Right hindlimb (tissue), 1 donor: ENCODE measurements at places on chromosomes 16 and 17.

DNA sequence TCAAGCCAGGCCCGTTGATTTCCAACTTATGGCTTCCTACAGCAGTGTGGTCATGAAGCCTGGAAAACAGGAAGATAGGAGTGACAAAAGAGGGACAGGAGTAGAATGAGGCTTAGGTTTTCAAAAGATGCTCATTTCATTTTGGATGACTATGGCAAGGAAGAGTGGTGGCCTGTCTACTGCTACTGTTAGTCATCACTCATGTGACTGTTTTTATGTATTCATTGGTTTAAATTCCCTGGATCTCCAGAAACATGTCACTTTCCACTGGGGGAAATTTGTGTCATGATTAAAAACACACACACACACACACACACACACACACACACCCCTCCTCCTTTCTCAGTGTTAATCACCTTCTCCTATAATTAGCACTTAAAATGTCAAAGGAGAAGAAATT lies 1.1 kb upstream of the CYLD start:
- no peak for DNase-seq

DNA sequence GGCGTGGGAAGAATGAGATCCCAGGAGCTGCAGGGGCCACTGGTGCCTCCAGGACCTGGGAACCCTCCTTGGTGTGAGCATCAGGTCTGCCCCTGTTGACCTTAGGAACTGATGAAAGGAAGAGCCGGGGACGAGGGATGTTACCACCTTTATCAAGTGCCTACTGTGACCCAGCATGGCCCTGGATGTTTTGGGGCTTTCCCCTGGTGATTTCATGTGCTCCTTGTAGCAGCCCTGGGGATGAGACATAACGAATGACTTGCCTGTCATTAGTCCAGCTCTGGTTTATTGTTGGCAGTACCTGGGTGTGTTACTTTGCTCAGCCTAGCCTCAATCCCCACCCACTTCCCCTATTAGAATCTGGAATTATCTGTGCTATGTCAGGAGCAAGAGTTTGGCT lies 39.9 kb downstream of the WSCD1 start:
- DNase-seq = no peak

DNA sequence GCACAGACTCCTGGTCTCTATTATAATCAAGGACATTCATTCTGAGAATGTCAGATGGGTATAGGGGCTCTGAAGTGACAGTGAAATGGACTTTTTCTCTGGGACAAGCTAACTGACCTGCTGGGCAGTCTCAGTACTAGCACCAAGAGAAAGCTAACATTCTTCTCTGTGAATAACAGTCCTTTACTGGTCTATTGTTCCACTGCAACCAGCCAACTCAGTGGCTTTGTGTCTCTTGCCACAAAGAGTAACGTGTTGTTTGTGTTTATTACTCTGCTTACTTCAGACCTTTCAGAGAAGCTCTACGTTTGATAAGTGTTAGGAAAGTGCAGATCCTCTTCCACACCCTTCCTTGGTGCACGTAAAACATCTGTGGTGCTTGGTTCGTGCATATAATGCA lies 61.5 kb upstream of the BCAR1 start:
- DNase-seq = no peak

- DNase-seq = no peak
Observed at GRCh38 chr16:730666-731509, 4.0 kb downstream of the HAGHL start.

DNA sequence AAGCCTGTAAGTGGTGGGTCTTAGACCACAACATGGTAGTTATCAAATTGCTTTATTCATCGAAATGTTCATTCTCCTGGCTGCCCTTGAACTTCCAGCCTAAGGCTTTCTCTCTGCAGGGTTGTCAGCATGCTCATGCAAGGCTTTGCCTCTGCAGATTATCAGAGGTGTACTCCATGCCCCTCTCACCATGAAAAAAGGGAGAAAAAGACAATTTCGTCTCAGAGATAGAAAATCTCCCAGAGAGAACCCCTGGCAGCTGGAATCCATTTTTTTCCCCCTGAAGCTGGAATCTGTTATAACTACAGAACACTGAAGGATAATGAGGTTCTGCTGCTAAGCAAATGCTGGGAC lies 33.9 kb upstream of the METTL9 start:
- DNase-seq = no peak

DNA sequence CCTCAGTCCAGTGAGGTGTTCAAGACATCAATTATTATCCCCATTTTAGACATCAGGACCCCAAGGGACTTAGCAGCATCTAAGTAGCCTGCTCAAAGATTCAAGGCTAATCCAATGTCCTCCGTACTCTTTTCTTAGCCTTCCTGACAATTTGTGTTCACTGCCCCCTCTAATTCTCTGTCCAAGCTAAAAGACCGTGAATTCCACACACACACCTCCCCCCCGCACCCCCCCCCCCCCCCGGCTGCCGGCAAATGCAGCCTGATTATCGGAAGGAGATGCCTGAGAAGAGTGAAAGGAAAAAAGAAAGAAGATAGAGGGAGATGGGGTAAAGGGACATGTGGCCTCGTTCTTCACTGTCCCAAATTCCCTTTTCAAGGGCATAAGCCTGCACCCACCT lies 58.1 kb upstream of the NLK start:
- DNase-seq = no peak

DNA sequence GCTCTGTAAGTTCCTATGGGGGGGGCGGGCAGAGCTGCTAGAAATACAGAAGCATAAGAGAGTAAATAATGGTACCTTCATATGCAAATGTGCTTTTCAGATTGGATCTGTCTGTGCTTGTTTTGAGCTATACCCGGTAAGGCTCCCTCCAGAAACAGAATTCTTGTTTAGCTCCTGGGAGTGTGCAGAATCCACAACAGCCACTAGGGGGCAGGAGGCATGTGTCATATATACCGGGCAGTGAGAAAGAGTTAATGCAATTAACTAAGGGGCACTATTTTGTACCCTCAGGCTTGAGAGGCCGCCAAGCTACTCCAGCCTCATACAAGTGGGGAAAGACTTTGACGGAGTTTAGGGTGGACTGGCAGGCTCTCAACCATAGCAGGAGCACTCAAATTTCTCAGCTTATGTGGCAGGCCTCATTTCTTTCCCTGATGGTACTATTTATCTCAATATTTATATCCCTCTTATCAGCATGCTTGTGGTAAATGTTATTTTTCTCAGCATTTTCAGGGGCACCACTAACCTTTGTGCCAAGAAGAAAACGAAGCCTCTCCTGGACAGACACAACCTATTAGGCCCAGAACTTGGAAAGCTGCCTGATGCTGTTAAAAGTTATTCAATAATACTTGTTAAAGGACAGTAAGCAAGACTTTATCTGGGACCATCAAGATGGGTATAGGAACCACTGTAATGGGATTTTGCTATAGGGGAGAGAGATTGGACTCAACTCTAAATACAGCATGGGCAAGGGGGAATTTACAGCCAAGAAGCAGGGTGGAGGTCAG lies 10.7 kb upstream of the CENPV start:
- DNase-seq = peak; percentile 70

DNA sequence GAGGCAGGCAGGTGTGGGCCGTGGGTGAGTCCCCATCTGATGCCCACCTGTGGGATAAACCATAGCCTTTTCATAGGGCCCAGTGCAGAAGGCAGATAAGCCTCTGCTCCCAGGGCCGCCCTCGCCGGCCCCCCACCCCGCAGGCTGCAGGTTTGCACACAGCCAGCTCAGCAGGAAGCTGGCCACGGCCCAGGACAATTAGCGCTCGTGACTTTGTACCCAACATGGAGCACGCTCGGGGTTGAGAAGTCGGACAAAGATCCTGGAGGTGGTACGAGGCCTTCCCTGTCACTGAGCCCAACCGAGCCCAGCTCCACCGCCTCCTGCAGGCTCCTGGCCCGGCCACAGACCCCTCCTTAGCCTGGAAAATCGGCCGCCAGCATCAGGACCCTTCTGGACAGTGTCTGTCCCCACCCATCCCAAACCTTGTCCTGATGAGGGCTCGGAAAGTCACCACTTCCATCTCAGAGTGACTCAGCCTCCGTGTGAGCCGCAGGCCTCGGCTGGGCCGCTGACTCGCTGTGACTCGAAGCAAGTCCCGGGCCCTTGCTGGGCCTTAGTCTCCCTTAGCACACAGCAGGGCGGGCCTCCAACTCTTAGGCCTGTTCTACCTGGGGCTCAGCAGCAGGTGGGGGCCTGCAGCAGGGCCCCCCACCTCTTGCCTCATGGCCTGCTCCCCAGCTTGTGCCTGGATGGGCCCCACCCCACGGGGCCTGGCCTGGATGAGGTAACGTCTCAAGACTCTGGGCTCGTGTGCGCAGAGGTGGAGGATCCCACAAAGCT lies 22.7 kb downstream of the FAM83G start:
- DNase-seq = no peak

- DNase-seq = no peak
Observed at GRCh38 chr17:30326809-30327208, 7.0 kb downstream of the TMIGD1 start.

- no peak for DNase-seq
Observed at GRCh38 chr16:70434484-70435260, 4.2 kb downstream of the ST3GAL2 start.

DNA sequence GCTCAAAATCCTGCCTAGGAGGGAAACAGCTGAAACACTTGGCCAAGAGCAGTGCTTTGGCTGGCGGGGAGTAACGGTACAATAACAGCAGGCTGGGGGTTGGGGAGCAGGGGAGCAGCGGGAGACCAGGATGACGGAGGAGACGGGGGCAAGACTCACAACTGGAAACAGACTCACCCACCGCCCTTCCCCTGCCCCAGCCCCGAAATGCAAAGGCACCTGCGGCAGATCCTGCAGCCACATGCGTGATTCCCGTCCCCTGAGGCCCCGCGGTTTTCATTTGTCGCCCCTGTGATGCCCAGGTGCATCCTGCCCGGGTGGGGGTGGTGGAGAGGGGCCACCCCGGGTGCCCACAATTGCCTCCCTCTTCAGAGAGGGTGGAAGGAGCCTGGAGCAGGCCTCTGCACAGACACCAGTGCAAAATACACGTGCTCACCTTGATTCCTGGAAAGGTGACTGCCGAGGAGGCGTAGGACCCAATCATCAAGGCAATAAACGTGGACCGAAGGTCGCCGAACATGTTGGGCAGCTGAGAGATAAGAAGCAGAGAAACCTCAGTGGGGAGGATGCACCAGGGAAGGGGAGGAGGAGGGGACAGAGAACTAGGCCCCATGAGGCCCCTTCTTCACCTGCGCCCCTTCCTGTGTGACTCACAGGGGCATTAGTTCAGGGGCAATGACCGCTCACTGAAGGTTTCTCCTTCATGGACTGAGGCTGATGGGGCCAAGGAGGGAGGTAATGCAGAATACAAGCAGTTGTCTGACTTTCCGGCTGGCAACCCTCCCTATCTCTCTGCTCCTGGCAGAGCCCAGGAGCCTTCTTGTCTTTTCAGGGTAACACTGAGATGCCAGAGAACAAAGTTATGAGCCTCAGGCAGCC lies 30.4 kb upstream of the PITPNA start:
- peak; percentile 51 for DNase-seq
